T-helper 17 cell (primary cell): ENCODE measurements at places on chromosomes 11 and 22.
A peak's percentile ranks its signal among the peaks of the same experiment; 100 is the strongest.

DNA sequence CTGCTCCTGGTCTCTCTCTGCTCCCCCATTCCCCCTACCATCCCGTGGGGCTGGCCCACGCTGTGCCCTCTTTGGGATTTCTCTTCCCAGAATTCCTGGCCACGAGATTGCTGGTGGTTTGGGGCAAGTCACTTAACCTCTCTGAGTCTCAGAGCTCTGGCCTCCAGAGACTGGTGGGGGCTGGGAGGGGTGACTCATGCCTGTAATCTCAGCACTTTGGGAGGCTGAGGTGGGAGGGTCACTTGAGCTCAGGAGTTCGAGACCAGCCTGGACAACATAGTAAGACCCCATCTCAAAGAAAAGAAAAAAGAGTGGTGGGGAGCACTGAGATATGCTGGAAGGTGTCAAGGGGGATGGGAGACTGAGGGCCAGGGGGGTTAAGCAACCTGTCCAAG lies 18.3 kb downstream of the OTUB1 start:
- peaks cover 31% of the 10 kb centered on the region for H3K27me3 ChIP-seq
- DNase-seq, result no peak
- H3K4me1 ChIP-seq, result peaks cover 16% of the 10 kb centered on the region
- no peak overlapping the region for H3K4me3 ChIP-seq

DNA sequence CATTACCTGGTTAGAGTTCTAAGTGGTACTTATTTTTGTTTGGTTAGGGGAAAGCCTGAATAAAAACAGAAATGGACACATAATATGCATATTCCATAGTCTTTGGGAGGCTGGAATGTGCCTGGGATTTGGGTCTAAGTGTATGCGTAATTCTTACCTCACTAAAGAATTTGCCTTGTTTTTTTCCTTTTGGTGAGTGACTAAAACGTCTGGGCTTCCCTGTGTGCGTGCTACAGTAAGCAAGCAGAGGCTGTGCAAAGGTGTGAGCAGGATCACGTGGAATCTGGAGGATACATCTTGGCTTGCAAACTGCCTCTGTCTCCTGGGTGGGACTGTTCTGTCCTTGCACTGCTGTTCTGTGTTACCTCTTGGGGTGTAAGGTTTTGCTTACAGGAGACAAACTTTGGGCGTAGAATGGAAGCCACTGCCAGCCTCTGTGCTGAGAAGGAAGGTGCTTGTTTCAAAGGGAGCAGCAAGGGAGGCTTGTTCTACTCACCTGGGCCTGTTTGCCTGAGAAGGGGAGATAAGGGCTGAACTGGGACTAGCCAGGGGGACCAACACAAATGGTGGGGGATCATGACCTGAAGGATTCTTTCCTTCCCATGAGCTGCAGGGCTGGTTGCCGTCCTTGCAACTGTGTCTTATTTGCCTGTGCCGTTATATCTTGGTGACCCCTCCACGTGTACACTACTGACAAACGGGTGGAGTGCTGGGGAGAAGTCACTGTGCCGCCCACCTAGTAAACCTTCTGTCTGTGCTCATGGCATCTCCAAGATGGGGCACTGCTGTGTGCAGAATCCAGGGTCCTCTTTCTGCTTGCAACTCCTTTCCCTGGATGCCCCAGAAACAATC lies 4.5 kb downstream of the NEAT1 start:
- DNase-seq, result no peak
- H3K36me3 ChIP-seq, result peaks cover 25% of the 10 kb centered on the region
- peak overlapping the region; percentile 100 for H3K27ac ChIP-seq
- no peaks in the 10 kb centered on the region for H3K27me3 ChIP-seq

DNA sequence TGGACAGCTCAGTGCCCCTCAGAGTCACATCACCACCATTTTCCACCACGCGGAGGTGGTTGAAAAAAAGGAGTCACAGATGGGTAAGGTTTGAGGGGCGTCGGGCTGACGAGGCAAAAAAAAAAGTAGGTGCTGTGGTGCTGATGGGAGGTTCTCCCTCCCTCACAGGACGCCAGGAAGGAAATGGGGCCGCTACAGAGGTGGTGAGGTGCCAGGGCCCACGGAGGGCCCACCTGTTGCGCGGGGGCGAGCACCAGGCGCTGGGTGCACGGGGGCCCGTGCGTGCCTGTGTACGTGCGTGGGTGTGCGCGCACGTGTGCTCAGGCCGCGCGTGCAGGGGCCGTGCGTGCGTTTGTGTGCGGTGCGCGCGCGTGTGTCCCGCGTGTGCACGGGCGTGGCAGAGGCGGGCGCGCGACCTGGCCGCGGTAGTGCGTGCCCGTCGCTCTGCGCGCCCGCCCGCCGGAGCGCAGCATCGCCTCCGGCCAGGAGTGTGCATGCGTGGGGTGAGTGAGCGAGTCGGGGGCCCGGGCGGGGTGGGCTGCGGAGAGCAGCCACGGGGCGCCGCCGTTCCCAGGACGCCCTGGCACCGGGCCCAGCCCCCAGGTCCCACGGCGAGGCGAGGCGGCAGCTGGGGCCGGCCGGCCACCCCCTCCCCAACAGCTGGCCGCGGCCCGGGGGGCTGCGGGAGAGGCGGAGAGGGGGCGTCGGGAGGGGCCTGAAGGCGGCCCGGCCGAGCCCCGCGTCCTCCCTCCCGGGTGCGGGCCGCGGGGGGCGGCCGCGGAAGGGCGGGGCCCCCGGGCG lies 2.8 kb downstream of the PDGFB start:
- H3K4me3 ChIP-seq, result peak overlapping the region; percentile 96
- peak overlapping the region; percentile 93 for H3K27ac ChIP-seq
- H3K4me1 ChIP-seq, result peaks cover 52% of the 10 kb centered on the region
- H3K36me3 ChIP-seq, result no peaks in the 10 kb centered on the region
- peak; percentile 45 for DNase-seq

DNA sequence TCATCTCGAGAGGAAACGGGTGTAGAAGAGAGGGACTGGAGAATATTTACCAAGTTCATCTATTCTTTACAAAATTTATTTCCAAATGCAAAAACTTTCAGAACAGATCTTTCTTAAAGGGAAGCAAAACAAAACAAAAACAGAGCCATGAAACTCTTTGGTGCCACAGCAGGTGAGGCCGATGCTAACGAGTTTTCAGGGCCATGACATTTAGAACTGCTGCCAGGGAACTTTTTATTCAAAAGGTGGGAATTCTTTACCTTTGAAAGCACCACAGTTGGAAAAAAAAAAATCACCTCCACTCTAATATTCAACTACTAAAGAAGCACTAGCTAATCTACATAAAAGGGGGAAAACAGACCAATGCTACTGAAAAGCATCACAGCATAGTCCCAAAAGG lies 230.1 kb downstream of the DCDC1 start:
- no peak for DNase-seq
- no peak overlapping the region for H3K4me3 ChIP-seq
- H3K27me3 ChIP-seq, result peaks cover 5% of the 10 kb centered on the region
- no peaks in the 10 kb centered on the region for H3K36me3 ChIP-seq

DNA sequence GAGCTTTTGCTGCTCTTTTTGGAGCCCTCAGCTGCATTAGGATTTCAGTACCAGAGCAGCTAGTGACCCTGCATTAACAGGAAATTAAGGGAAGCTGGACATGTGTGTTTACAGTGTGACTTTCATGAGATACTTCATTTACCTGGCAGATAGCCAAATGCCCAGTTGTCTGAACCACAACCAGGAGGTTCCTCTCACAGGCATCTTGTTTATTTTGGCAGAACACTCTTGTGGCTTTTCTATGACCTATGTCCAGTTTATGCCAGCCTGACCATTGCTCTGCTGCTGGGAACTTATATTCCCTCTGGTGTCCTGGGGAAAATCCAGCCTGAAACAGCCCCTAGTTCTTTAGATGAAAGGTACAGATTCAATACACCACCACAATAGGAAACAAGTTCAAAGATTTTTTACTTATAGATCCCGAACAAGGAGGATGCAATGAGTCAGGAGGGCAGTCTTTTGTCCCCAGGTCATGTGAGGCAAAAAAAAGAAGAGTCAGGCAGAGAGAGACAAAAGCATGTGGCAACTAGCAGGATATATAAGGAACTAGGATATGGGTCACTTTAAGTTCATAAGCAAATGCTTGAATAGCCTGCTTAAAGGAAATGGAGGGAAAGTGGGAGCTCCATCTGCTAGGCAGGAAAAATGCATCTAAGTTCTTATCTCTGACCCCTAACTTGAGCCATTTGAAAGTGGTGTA lies 379.3 kb downstream of the INSC start:
- H3K4me1 ChIP-seq, result no peaks in the 10 kb centered on the region
- no peak for DNase-seq
- H3K27me3 ChIP-seq, result no peaks in the 10 kb centered on the region
- H3K36me3 ChIP-seq, result no peaks in the 10 kb centered on the region
- no peak overlapping the region for H3K27ac ChIP-seq
- no peak overlapping the region for H3K4me3 ChIP-seq

GRCh38 chr11:130441719-130442118 lies 6.7 kb upstream of the ADAMTS15 start:
- H3K27ac ChIP-seq, result peak overlapping the region; percentile 11
- no peak overlapping the region for H3K4me3 ChIP-seq
- H3K27me3 ChIP-seq, result peaks cover 48% of the 10 kb centered on the region
- no peak for DNase-seq
- H3K4me1 ChIP-seq, result peaks cover 18% of the 10 kb centered on the region
- peaks cover 11% of the 10 kb centered on the region for H3K36me3 ChIP-seq

DNA sequence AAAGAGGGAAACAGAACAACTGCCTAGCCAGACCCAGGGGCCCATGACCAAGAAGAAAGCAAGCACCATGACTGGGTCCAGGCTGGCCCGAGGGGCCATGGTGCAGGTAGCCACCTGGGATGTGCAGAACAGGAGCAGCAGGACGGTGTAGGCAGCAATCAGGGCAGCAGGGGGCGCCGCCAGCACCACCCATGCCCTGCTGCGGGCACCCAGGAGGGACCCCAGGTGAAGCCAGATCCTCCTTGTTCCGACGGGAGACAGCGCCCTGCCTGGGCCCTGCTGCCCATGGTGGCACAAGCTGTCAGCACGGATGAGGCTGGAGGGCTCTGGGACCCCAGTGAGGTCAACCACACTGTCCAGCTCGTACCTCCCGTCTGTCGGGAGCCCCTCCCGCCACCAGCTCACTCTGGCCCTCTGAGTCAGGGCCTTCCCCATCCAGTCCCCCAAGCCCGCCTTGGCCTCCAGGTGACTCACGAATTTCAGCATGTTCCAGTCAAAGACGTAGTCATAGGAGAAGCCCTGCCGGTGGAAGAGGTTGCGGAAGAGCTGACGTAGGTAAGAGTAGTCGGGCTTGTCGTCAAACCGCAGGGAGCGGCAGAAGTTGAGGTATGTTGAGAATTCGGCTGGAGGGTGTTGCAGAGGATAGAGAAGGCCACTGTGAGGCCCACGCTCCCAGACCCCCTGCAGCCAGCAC lies 18.8 kb downstream of the CSNK1E start:
- H3K27ac ChIP-seq, result no peak overlapping the region
- DNase-seq, result peak; percentile 33

GRCh38 chr11:106785913-106786650 lies 232.2 kb downstream of the GUCY1A2 start:
- no peaks in the 10 kb centered on the region for H3K36me3 ChIP-seq
- no peak overlapping the region for H3K4me3 ChIP-seq
- H3K27me3 ChIP-seq, result no peaks in the 10 kb centered on the region

DNA sequence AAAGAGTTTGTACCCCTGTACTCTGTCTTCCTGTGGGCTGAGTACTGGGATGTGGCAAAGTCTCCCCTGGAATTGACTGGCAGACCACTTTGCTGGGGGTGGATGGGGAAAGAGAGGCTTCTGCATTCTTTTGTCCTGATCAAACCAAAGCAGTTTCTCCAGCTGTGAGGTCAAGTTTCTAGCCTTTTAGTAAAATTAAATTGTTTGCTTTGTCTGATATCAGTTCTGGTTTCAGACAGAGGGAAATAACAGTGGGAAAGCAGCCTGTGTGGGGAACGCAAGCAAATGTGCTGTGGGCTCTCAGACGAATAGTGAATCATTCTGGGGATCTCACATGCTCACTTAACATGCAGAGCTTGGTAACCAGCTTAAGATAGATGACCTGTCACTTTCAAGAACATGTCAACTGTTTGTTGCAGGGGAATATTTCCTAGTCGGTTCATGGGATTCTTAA lies 151.6 kb downstream of the FAT3 start:
- no peak for DNase-seq
- no peak overlapping the region for H3K4me3 ChIP-seq
- no peak overlapping the region for H3K27ac ChIP-seq
- H3K4me1 ChIP-seq, result no peaks in the 10 kb centered on the region
- no peaks in the 10 kb centered on the region for H3K36me3 ChIP-seq
- no peaks in the 10 kb centered on the region for H3K27me3 ChIP-seq

DNA sequence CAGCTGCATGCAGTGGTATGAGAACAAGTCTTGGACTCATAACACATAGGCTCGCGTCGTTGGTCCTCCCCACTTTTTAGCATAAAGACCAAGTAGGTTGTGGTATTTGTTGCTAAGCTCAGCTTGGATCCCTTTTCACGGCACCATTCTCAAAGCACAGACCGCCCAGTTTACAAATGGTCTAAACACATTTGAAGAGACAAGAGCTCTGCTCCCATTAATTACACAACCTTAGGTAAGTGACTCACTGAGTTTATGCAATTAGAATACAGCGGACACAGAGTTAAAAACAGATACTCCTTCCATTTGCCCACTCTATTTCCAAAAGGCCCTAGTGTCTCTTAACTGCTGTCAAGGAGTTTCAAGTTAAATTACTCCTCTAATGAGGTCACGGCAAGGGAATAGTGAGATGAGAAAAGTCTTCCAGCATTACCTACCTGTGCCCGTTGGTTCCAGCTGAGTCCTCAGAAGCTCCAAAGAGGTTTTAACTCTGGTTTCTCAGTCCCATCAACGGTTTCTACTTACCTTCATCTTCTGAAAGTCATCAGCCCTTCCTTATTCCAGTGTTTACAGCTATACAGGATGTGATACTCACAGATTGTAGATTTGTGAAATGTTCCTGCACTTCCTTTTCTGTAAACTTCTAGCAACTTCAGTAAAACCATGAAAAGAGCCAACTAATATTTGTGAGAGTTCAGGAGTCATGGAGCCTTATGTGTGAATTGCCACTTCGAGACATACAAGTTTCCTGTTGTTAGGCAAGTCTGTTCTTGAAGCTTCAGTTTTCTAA lies at the start of gene MS4A6A:
MS4A6A (minus strand) TSS at position 543 of the 790 bp plus-strand sequence. CDS start 1,356 bp downstream, outside the sequence.
- H3K27me3 ChIP-seq, result peaks cover 35% of the 10 kb centered on the region
- no peak within 1 kb of the TSS for H3K27ac ChIP-seq
- H3K36me3 ChIP-seq, result no peaks in the 10 kb centered on the region
- no peaks in the 10 kb centered on the region for H3K4me1 ChIP-seq

- no peak overlapping the region for H3K4me3 ChIP-seq
- peak overlapping the region; percentile 81 for H3K27ac ChIP-seq
- no peaks in the 10 kb centered on the region for H3K36me3 ChIP-seq
- no peak for DNase-seq
- peaks cover 5% of the 10 kb centered on the region for H3K4me1 ChIP-seq
Observed at GRCh38 chr22:42511401-42511891, 8.2 kb downstream of the RRP7A start.

DNA sequence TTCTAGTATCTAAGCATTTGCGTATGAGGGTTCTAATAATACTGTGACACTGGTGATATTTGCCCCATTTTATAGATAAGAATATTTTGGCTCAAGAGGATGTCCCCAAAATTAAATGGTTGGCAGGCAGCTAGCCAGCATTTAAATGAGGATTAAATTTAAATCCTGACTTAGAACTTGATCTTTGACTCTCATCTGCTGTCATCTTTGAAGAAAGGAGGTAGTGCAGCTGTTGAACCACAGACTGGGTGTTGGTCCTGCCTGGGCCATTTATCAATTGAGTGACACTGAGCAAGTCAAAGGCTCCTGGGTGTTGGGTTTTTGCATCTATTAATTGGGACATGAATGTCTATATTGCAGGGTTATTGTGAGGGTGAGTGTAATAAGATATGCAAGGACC lies 112.3 kb downstream of the INSC start:
- no peak overlapping the region for H3K27ac ChIP-seq
- H3K36me3 ChIP-seq, result no peaks in the 10 kb centered on the region
- no peaks in the 10 kb centered on the region for H3K4me1 ChIP-seq
- peaks cover 19% of the 10 kb centered on the region for H3K27me3 ChIP-seq

GRCh38 chr11:26613759-26614158 lies 41.7 kb upstream of the MUC15 start:
- no peaks in the 10 kb centered on the region for H3K4me1 ChIP-seq
- H3K27ac ChIP-seq, result no peak overlapping the region
- H3K36me3 ChIP-seq, result no peaks in the 10 kb centered on the region
- no peak for DNase-seq
- H3K4me3 ChIP-seq, result no peak overlapping the region
- no peaks in the 10 kb centered on the region for H3K27me3 ChIP-seq
